ENCODE measurements at places on chromosomes 13 and 19. TPM values are rescaled to one million over a fixed set of nuclear protein-coding genes. Genes with fewer than 3 reads are reported as not detected.

- DNase-seq: no peak
Measured at GRCh38 chr19:50969413-50969760, at the start of gene KLK6. Gene KLK6, minus strand, starts transcription at chr19:50969591. Its CDS starts 1,487 bp downstream, at chr19:50968104.

The CKM gene
- 0.72 TPM for polyA plus RNA-seq

The ZNF534 gene
- 0.84 TPM for polyA plus RNA-seq

GRCh38 chr19:42627916-42628315, 33.2 kb upstream of the CEACAM8 start:
- no peak for DNase-seq

The ZNF14 gene
- 16.2 TPM for polyA plus RNA-seq

- DNase-seq: peak; percentile 83
Measured at GRCh38 chr19:48835734-48836088, 580 bp downstream of the HSD17B14 start.

GRCh38 chr19:47609906-47610894, 1.3 kb downstream of the BICRA start:
- no peak for DNase-seq

The ZNF573 gene
- 10.8 TPM for polyA plus RNA-seq

The NLRP5 gene
- polyA plus RNA-seq: not detected

DNA sequence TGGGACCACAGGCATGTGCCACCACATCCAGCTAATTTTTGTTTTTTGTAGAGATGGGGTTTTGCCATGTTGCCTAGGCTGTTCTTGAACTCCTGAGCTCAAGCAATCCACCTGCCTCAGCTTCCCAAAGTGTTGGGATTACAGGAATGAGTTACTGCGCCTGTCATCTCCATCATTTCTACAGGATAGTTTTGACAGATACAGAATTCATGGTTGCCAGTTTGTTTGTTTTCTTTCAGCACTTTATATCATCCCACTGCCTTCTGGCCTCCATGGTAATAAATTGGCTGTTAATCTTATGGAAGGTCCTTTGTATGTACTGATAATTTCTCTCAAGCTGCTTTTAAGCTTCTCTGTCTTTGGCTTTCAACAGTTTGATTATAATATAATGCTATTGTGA, 165.2 kb downstream of the RNF17 start:
- DNase-seq: no peak

DNA sequence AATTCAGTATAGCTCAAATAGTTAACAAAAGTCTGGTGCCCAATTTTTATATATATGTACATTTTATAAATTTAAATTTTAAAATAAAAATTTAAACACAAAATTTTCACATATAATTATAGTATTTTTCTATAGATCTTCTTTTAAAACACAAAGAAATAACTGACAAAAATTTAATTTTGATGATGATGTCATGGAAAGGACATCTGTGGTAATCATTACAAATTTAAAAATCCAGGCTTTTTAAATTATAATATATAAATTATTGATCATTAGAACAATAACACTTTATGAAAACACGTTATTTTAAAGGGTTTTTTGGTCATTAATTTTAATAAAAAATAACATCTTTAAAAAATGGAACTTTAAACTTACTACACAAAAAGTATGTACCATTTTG, 381.1 kb downstream of the DACH1 start:
- DNase-seq: no peak

DNA sequence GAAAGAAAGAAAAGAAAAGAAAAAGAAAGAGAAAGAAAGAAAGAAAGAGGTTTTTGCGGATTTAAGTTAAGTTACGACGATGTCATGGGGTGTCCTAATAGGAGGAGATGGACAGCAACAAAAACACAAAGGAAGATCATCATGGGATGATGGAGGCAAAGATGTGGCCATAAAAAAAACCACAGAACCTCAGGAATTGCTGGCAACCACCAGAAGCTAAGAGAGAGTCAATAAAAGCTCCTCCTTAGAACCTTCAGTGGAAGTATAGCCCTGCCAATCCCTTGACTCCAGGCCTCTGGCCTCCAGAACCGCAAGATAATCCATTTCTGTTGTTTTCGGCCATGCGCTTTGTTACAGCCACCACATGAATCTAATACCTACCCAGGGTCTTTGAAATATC, 11.5 kb downstream of the PLEKHA4 start:
- DNase-seq: no peak

The CEACAM16 gene
- polyA plus RNA-seq: not detected

GRCh38 chr13:43493496-43494000, 293.2 kb downstream of the ENOX1 start:
- DNase-seq: no peak

GRCh38 chr13:99056381-99057014, 78.6 kb upstream of the DOCK9 start:
- no peak for DNase-seq

GRCh38 chr13:63042686-63043085, 1627.0 kb upstream of the PCDH20 start:
- no peak for DNase-seq

The CA11 gene
- polyA plus RNA-seq: 31.1 TPM

DNA sequence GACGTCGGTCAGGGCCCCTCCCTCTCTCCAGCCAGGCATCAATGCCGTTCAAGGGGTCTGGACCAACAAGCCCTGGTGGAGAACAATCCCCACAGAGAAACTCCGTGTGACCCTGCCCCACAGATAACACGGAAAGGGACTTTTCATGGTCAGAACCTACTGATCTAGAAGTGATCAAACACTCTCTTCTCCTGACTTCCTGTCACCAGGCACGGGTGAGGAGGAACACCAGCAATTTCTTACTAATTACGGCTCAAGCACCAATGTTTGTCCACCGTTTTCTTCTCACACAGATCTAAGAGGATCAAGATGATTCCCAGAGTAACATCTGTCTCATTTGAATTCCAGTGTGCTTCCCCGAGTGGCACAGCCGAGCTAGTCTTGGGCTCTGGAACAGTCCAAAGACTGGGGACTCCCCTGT, 11.8 kb downstream of the RASA3 start:
- no peak for DNase-seq

- DNase-seq: no peak
Measured at GRCh38 chr13:53885997-53886396, 857.4 kb downstream of the OLFM4 start.

The PTGER1 gene
- polyA plus RNA-seq: 4.8 TPM

- DNase-seq: no peak
Measured at GRCh38 chr19:28586474-28586873, 626.5 kb downstream of the UQCRFS1 start.

GRCh38 chr13:113952151-113952982, 21.5 kb downstream of the C13orf46 start:
- no peak for DNase-seq

The CEACAM20 gene
- not detected for polyA plus RNA-seq

DNA sequence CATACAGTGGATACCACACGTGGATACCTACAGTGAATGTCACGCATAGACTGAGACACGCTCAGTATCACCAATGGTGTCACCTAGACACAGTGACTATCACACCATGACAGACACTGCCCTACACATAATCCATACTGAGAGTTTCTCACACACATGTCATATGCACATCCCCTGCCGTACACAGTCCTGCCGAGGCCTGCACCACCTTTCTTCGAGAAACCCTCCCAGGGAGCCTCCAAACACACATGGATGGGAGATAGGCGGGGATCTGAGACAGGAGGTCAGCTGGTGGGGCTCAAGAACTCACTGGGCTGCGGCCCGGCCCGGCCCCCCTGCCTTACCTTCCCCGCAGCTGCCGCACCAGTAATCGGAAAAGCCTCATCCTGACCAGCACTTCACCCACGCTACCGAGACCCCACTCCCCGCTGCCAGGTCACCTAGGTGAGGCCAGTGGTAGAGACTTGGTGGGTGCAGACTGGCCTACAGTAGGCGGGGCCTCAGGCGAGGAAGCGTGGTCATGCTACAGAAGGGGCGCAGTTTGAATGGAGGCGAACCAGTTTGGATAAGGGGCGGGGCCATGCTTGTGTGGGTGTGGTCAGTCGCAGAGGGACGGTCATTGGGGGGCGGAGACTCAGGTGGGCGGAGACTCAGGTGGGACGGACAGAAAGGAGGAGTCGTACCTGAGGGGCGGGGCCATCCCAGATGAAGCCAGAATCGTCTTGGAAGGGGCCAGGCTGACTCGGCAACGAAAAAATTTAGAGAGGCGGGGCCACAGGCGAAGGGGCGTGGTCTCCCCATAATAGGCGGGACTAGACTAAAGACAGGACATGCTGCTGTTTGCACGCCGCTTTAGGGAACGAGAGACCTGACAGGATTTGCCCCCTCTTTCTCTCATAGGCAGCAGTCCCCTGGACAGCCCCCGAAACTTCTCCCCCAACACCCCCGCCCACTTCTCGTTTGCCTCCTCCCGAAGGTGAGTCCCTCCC, 2.1 kb downstream of the MAST1 start:
- DNase-seq: no peak

The IGFL4 gene
- polyA plus RNA-seq: 0.22 TPM

- no peak for DNase-seq
Measured at GRCh38 chr13:114118086-114118485, 14.3 kb downstream of the RASA3 start.

GRCh38 chr13:112506046-112506445, 81.9 kb downstream of the TUBGCP3 start:
- DNase-seq: no peak

- no peak for DNase-seq
Measured at GRCh38 chr19:17755443-17755890, 4.2 kb downstream of the FCHO1 start.

DNA sequence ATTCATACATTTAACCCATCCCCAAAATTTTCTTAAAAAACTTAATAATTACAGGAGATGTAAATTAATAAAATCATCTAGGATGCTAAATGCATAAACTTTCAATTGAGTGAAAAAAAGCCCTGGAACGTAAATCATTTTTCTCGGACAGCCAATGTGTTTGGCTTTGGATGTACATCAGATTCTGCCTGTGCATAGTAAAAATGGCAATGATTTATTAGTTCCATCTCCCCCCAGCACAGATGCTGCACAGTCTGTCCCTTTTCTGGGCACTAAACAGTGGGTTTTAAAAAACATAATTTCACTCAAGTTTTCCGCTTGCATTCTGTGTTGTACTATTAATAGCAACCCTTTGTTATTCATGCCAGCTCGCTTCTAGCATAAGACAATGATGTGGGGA, 147.7 kb downstream of the TM9SF2 start:
- DNase-seq: no peak

The EDNRB gene
- 89.8 TPM for polyA plus RNA-seq

GRCh38 chr19:33227242-33227650, 1.6 kb upstream of the SLC7A10 start:
- no peak for DNase-seq

GRCh38 chr13:50797091-50797490, 46.4 kb downstream of the DLEU7 start:
- no peak for DNase-seq

The CC2D1A gene
- 23.9 TPM for polyA plus RNA-seq

The NOVA2 gene
- polyA plus RNA-seq: 5.3 TPM

The SIGLECL1 gene
- not detected for polyA plus RNA-seq

The SYT3 gene
- polyA plus RNA-seq: 0.96 TPM

- no peak for DNase-seq
Measured at GRCh38 chr19:35167251-35168119, 12.9 kb downstream of the FXYD5 start.

GRCh38 chr13:107721125-107721869, 494.0 kb downstream of the LIG4 start:
- no peak for DNase-seq

The ZNF878 gene
- polyA plus RNA-seq: 1.3 TPM

DNA sequence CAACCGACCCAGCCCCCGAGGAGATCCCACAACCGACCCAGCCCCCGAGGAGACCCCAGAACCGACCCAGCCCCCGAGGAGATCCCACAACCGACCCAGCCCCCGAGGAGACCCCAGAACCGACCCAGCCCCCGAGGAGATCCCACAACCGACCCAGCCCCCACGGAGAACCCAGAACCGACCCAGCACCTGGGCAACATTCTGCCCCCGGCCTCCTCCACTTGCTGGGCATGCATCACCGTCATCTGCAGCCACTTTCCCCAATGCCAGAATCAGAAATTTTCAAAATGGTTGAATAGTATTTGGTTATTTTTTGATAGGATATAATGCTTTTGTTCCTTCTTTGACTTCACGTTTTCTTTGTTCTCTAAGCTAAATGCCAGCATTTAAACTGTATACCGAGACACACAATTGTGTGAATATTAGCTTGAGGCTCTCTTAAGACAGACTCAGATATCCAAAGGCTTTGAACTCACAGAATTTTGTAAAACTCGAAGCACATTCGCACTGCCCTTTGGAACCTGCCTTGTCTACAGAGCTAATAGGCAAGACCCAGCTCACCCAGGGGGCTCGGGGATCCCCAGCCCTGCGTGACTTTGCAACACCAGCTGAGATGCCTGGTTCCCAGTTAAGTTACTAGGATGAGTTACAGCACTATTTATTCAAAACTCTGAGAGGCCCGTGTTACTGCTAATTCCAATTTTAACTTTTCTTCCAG, 15.5 kb upstream of the RASA3 start:
- DNase-seq: no peak

DNA sequence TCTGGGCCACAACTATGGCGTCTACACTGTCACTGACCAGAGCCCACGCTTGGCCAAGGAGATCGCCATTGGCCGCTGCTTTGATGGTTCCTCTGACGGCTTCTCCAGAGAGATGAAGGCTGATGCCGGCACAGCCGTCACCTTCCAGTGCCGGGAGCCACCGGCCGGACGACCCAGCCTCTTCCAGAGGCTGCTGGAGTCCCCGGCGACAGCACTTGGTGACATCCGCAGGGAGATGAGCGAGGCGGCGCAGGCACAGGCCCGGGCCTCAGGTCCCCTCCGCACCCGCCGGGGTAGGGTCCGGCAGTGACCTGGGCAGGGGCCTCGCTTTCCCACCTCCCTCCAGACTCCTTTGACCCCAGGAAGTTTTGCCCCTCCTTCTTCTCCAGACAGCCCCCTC, 7.6 kb downstream of the CILP2 start:
- no peak for DNase-seq

DNA sequence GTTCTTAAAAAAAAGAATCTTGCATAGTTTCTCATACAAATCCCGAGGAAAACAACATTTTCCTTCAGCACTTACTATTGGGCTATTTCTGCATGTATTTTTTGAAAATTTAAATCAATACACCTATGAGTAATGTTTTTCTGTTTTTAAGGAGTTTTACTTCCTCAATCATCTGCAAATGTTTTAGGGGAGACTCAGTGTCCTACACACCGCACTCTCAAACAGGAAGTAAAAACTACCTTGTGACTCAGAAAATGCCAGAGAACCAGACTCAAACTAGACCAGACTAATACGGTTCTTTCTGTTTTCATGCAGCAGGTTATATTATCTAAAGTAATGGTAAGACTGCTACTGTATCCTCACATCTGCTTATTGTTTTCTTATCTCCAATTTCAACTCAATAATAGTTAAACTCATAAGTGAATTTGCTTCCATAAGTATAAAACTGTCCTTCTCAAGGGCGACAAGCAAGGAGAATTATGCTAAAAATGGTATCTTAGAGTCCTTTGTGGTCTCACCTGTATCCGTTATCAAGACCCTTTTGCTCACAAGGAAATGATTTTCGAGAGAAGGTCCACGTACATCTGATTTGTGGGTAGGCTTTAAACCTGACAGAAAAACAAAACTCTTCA, 52.5 kb downstream of the FLT3 start:
- no peak for DNase-seq
